Left lung (tissue), 14 donors: ENCODE measurements at places on chromosomes 6 and 20.
A peak's percentile ranks its signal among the peaks of the same experiment; 100 is the strongest.

GRCh38 chr6:43984442-43985321, 142.6 kb downstream of the MRPL14 start:
- DNase-seq, result no peak

DNA sequence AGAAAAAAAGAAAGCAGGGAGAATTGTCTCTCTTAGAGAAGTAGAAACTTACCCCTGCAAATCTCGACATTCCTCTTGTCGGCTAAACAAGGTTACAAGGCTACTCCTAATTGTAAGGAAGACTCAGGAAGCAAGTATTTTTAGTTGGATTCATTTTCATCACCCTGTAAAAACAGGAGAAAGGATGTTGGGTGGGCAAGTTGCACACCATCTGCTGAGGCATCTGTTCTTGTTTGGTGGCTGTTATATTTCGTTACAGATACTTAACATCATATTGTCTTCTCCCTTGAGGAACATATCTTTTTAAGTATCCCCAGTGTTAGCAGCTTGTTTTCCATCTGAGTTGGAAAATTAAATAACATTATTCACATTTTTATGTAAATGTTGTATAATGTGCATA, 187.5 kb downstream of the PLCB4 start:
- no peak for DNase-seq

GRCh38 chr6:123771126-123771525, 32.5 kb upstream of the NKAIN2 start:
- DNase-seq, result no peak

GRCh38 chr6:39339868-39340550, 17.5 kb upstream of the KCNK16 start:
- DNase-seq, result peak; percentile 63

DNA sequence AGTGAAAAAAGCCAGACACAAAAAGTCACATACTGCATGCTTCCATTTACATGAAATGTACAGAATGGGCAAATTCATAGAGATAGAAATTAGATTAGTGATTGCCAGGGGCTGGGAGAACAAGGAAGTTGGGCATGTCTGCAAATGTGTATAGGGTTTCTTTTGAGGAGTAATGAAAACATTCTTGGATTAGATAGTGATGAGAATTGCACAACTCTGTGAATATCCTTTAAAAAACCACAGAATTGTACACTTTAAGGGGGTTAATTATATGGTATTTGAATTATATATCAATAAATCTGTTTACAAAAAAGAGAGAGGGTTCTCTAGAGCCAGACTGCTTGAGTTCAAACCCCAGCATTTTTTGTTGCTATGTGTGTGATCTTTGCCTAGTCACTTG, 188.1 kb downstream of the CDC5L start:
- no peak for DNase-seq

DNA sequence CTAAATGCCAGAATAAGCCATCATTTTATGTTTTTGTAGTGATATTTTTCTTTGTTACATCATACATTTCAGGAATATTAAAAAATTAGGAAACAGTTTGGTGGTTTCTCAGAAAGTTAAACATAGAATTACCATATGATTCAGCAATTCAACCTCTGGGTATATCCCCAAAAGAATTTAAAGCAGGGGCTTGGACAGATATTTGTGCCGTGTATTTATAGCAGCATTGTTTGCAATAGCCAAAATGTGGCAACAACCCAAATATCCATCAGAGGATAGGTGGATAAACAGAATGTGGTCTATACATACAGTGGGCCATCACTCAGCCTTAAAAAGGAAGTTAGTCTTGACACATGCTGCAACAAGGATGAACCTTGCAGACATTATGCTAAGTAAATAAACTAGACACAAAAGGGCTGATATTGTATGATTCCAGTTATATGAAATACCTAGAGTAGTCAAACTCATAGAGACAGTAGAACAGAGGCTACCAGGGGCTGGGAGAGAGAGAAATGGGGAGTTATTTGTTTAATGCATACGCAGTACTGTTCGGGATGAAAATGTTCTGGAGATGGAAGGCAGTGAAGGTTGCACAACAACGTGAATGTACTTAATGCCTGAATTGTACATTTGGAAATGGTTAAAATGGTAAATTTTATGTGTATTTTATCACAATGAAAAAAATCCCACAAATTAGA, 18.9 kb upstream of the TRAF3IP2 start:
- DNase-seq, result no peak

GRCh38 chr6:122407712-122408111, 8.3 kb downstream of the HSF2 start:
- DNase-seq, result no peak

GRCh38 chr6:167904791-167905190, 78.1 kb downstream of the AFDN start:
- no peak for DNase-seq

GRCh38 chr20:38383147-38383546, 36.9 kb downstream of the LBP start:
- DNase-seq, result no peak

- DNase-seq, result peak; percentile 71
Observed at GRCh38 chr20:43744151-43744611, 17.4 kb upstream of the GTSF1L start.

GRCh38 chr20:58714923-58715351, 22.3 kb downstream of the NPEPL1 start:
- DNase-seq, result no peak

GRCh38 chr6:130127195-130127594, 95.6 kb downstream of the SAMD3 start:
- DNase-seq, result no peak

- DNase-seq, result no peak
Observed at GRCh38 chr6:170006900-170007467, 255.6 kb downstream of the ERMARD start.

DNA sequence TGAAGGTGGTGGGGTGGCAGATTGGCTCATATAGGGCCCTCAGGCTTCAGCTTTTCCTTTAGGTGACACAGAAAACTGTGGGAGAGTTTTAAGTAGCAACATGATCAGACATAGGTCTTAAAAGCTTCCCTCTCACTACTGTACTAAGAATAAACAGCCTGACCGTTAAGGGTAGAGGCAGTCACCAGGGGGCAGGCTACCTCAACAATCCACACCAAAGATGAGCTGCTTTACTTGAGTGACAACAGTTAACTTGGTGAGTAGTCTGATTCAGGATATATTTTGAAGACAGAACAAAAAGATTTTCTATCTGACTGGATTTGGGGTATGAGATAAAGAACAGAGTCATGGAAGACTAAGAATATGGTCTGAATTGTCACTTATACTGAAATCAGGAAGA, 193.1 kb upstream of the SHLD1 start:
- DNase-seq, result no peak

DNA sequence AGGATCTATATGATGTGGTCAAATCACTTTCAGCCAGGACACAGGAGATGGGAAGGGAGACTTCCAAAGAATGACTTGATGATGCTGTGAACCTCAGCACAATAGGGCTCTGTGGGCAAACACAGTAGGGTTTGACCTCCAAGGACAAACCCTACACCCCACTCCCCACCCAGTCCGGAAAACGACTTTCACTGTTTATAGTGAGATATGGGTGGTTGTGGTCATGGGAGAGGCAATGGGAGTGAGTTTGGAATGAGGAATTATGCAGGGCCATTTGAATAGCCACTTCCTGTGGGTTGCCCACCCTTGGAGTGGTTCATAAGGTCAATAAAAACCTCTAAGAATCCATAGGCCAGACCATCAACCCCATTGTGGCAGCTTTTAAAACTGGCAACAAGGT, 38.4 kb upstream of the PRND start:
- no peak for DNase-seq

- DNase-seq, result no peak
Observed at GRCh38 chr6:3471711-3472110, 14.9 kb upstream of the SLC22A23 start.

DNA sequence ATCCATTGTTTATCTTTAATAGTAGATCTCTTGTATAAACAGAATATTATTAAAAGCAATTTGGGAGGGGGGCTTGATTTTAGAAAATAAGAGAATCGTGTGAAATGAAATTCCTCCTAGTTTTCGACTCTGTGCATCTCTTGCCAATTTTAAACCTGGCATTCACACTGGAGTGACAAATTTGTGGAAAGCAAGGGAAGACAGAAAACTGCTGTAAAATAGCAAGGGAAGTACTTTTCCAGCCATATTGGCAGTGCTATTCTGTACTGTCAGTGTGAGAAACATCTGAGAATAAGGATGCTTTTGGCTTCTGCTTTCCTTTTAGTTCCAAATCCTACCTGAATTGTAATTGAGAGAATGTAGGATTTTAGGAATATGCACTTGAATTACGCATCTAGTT, 40.2 kb downstream of the TOP1 start:
- DNase-seq, result no peak

- DNase-seq, result no peak
Observed at GRCh38 chr6:169162752-169163407, 90.8 kb downstream of the THBS2 start.

DNA sequence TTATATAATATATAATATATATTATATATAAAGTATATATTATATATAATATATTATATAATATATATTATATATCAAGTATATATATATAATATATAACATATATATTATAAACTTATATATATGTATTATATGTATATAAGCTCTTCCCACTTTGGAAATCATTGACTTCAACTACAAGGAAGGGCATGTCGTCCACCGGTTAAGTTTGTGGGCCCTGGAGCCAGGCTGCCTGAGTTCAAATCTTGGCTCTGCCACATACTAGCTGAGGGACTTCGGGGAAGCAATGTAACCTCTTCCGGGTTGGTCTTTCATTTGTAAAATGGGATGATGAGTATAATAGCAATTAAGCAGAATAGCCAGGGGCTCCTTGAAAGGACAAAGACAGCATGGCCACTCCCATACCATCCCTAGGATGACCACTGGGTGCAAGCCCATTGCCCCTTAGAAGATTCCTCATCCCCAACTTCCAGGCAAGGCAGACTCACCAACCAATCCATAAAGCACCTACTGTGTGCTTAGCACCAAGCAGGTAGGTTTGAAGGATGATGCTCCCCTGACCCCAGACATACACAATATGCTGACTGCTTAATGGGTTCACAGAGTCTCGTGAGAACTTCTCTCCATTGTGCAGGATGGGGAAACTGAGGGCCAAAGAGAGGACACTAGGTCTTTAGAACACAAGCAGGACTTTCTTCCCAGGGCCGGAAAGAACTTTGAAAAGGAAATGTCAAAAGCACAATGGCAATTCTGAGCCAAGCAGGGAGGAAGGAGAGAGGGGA, 163.2 kb downstream of the MRPL14 start:
- DNase-seq, result no peak

DNA sequence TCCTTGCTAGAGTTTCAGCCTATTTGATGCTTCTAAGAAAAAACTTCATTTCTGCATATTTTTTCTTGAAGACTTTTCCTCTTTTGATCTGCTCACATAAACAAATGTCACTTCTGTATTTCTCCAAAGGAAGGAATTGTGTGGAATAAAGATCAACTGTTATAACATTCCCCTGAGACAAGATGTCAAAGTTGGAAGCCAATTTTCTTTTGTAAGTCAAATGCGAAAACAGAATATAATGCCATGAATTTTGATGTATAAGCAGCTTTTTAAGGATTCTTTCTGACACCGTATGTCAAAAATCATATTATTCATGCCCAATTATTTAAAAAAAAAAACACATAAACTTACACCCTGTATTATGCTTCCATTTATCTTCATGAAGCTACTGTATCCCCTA, 70.3 kb upstream of the NHSL1 start:
- DNase-seq, result no peak

GRCh38 chr20:1761116-1761515, 103.5 kb upstream of the SIRPG start:
- no peak for DNase-seq

DNA sequence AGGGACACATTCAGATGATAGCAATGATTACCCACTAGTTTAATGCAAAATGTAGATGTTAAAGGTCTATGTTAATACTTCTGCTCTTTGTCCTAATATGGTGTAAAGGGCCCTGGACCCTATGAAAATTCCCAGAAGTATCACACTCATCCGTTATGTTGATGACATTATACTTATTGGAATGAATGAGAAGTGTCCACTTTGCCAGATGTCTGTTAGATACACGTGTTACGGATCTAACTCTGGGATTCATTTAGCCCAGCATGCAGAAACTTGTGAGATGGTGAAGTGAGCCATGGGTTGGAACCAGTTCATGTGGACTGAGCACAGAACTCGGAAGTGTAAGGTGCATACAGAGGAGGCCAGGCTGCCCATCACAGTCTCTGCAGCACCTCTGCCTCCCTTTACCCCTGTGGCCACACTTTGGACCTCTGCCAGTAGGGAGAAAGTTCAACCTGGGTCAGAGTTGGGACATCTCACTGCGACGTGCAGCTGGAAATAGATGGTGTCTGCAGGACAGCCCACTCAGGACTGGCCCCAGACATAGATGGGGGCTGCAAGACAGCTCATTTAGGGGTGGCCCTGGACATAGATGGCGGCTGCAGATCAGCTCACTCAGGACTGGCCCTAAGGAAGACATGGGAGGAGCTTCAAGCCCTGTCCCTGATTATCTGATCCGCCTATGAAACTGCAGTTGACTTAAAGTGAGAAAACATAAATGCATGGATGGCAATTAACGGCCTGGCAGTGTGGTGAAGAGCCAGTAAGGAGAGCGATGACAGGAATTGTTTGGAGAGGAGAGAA, 71.2 kb upstream of the THBS2 start:
- no peak for DNase-seq

DNA sequence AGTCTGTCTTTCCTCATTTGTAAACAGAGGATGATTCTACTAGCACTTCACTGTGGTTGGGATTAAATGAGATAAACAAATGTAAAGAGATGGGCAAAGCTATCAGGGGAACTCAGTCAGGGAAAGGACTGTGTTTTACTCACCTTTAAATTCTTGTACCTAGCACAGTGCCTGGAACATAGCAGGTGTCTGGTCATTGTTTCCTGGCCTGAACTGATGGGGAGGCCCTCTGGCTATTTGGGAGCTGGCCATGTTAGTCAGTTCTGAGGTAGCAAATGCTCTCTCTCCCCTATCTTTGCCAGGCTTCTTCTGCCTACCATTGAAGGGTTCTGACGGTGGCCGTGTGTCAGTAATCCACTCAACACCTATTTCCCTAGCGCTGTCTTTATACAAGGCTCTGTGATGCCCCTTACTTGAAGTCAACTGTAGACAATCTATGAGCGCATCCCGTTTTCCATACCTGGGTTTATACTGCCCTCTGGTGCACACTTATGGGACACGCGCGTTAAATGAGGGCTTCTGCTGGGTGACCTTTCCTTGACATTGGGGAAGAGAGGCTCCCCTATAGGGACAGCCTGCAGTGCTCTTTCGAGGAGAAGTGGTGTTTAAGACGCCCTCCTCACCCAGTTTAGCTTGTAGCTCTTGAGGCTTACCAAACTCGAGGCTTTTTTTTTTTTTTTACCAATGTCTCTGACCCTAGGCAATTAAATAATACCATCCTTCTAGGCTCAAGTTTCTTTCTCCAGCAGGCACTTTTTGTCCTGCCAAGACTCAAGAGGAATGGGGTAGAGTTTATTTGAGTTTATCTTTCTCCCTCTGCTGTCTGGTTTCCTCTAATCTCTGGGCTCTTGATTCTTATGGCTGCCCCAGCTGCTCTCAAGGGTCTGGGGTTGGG, 4.0 kb upstream of the SPATS1 start:
- DNase-seq, result peak; percentile 37
